Glomerular endothelial cell (primary cell): ENCODE measurements at places on chromosomes 6 and 20.

DNA sequence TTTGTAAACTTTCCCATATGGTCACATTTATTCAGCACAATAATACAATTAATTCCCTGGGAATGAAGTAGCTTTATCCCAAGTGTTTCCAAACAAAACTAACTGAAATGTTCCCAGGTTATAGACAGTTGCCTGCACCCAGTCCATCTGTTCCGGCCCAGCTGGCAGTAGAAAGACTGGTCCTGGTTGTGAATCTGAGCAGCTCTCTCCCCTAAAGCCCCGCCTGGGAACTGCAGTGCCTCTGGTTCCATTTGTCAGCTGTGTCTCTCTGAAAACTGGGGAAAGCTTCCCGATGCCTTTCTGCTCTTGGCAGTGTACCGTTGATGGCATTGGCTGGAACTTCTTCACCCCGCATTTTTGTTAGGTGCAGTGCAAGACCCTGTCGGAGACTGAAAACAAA is 8.7 kb downstream of the MTHFD1L start:
- no peak for DNase-seq

DNA sequence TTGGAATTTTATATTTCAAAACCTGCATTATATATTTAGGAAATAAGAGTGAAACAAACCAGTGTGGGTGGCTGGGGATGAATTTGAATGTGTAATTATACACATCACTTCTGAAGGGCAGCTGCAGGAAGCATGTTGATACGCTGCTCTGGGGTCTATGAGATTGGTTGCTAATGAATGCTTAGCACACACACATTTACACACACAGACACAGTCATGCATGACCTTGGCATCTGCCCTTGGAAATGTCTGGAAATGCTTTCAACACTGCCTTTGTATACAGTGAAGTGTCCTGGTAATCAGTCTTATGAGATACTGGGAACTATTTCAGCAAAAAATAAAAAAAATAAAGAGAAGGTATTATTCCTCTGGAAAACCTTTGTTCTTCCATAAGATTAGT is 83.4 kb downstream of the ELOVL4 start:
- DNase-seq = no peak

GRCh38 chr6:46734867-46735719 is at the start of gene PLA2G7:
Gene PLA2G7, minus strand, starts transcription at chr6:46735375. Its CDS starts 12,484 bp downstream, at chr6:46722891.
- no peak for DNase-seq

- no peak for DNase-seq
Measured at GRCh38 chr6:2767657-2768524, 2.7 kb downstream of the WRNIP1 start.

GRCh38 chr6:5204376-5204775 is 56.4 kb downstream of the LYRM4 start:
- DNase-seq = no peak

DNA sequence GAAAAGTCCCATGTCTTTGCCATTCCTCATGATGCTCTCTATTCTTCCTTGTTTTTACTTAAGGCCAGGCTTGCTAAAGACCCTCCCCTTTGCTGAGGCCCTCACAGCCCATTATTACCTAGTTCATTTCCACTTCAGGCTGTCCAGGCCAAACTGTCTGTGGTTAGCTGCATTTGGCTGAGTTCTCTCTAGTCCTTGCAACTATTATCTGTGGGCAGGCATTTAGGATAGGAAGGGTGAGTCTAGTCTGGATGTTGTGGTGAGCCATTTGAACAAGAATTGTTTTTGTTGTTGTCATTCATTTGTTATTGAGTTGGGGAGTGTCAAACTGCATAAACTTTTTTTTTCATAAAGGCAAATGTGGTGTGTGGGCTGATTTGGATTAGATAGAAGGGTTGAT is 182.4 kb downstream of the CD109 start:
- no peak for DNase-seq

DNA sequence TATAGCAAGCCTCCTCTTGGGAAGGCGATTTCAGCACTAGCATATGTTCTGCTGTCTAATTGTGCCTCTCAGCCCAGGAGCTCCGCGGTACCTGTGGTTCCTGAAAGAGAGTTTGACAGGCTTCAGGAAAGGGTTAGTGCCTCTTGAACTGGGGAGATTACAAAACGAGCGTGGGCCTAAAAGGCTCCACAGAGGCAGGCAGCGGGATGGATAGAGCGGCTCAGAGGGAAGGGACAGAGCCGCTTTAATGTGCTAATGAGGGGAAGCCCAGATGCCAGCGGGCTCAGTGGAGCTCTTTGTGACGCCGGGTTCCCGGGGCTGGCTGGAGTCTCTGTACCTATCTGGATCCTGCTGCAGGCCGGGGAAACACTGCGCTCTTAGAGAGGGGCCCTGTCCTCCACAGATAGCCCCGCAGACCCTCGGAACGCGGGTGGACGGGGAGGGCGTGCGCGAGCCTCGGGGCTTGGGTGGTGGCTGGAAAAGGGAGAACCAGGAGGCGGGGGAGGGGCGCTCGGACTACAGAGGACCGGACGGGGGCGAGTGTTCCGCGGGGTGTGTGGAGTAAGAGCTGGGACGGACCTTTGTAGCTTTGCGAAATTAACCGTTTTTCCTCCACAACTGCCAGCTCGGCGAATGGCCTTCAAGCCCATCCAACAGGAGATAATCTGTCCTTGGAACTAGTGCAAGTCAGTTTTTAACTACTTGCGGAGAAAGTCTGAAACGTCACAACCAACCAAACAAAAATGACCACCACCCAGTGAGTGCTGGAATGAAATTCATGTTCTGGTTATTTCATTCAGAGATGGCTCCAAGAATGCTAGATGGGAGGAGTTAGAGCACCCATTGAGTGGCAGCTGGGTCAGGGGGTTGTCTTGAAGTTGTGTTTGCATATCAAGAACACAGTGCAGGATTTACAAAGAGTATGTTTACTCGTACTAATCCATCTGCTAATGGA is 13.0 kb downstream of the SLC35F1 start:
- no peak for DNase-seq

GRCh38 chr6:24140591-24140990 is 14.6 kb downstream of the NRSN1 start:
- DNase-seq = no peak

DNA sequence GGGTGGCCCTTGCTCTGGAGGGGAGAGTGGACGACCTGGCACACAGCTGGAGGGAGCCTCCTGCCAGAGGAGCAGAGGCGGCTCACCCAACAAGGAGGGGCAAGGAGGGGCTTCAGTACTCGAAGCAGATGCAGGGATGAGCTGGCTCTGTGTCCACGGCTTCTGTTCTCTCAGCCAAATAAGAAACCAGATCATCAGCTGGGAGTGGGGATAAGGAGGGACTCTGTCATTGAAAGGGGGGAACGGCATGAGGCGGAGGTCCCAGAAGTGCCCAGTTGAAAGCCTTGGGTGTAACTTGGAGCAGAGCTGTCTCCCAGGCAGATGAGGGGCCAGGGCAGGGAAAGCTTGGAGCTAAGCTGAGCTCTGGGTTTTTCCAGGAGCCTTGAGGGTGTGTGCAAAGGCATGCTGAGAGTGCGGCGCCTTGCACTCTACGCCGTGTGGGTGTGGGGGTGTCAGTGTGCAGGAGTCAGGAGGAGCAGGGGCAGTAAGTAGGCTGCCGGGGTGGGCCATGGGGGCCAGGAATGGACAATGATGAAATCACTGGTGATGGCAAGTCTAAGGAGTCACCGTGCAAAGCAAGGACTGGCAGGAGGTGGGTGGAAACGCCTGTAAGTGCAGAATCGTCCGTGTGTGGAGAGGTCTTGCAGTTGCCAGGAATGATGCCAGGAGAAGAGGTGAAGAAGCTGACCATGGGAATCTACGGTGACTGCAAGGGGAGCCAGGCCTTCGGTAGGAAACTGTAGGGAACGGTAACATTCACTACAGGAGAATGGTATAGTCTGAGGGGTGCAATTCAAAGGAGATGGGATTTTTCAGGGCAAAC is 85.4 kb upstream of the FOXQ1 start:
- DNase-seq = no peak

GRCh38 chr6:106511288-106512047 is 117.8 kb downstream of the RTN4IP1 start:
- no peak for DNase-seq

DNA sequence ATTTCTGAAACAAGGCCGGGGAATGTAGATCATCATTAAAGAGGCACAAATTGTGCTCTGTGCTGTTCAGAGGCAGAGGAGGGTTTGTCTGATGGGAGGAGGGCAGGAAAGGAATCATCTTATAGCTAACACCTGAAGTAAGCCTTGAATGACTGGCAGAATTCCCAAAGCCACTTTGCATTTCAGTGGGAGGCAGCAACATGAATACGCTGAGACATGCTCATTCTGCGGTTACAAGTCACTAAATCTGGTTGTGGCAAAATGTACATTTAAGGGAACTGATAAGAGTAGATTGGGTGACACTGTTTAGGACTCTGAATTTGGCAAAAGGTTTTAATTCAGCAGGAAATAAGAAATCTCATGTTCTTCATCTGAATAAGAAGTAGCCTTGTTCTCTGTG is 4.4 kb upstream of the COL19A1 start:
- DNase-seq = no peak

- DNase-seq = no peak
Measured at GRCh38 chr6:7311917-7312615, 933 bp downstream of the SSR1 start.

- DNase-seq = no peak
Measured at GRCh38 chr6:161001421-161001820, 9.9 kb downstream of the MAP3K4 start.

DNA sequence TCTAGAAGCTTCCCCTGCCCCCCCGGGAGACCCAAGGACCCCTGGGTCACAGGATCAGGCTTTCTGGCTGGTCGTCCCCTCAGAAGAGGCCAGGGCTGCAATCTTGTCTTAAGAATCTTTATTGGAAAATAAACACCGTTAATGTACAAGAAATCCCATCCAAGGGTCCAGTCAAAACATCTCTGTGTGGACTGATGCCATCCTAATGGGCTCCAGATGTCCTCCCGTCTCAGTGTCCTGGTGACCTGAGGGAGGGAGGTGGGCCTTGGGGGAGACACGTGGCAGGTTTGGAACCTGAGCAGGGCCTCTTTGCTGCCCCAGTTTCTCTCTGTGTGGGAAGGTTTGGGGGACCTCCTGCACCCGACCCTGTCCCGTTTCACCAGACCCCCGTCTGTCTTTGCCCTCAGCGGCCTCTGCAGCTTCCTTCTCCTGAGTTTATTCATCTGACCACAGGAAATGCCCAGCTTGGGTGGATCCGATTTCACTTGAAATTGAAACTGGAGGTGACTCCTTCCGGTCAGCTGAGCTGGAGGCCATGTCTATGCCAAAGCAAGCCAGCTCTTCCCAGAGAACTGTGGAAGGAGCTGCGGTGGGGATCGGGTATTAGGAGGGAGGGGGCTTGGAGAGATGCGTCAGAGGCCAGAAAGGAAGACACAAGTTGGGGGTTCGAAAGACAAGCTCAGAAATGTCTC is 75.1 kb downstream of the SLC2A10 start:
- DNase-seq = no peak

- no peak for DNase-seq
Measured at GRCh38 chr6:111676383-111676782, 70.7 kb upstream of the TRAF3IP2 start.

DNA sequence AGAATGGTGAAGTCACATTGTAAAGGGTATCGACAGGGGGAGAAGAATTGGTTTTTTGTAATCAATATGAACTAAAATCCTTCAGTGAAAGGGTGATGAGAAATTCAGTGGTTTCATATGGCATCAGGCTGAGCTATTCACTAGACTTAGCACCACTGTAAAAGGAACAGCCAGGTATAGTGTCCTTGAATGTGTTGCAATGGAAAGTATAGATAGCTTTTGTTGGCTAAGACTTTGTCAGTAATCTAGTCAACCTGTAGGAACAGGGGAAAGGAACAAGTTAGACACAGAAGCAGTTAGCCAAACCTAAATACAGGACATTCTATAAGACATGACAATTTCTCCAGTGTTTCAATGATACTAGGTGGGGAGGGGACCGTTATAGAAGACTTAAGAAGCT is 172.6 kb upstream of the MOCS1 start:
- DNase-seq = no peak

DNA sequence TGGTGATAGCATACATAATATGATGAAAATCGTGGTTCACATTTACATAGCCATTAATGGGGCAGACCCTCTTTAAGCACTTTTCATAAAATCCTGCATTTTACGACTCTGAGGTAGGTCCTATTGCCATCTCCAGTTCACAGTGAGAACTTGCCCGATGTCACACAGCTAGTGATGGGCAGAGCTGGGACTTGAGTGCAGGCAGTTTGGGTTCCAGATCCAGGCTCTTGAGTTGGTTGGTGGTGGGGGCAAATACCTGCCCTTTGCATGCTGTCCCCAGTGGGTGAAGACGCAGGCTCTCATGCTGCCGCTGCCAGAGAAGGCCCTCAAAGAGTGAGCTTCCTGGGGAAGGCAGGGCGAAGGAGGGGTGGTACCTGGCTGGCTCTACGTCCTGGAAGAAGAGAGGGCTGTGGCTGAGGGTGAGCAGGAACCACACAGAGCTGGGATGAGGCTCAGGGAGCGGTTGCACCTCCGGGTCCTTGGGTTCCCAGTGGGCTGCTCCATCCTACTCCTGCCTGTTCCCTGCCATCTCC is 6.1 kb upstream of the BAK1 start:
- no peak for DNase-seq

- peak; percentile 89 for DNase-seq
Measured at GRCh38 chr20:45419188-45420091, 3.5 kb downstream of the PIGT start.

DNA sequence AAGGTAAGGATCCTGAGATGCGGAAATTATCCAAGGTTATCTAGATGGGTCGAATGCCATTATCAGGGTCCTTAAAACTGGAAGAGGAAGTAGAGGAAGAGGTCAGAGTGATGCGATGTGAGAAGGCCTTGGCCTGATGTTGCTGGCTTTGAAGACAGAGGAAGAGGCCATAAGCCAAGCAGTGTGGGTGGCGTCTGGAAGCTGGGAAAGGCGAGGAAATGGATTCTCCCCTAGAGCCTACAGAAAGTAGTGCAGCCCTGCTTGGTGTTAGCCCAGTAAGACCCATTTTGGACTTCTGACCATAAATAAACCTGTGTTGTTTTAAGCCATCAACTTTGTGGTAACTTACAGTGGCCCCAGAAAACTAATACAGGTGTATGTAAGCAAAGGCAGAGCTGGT is 2.0 kb downstream of the SRXN1 start:
- no peak for DNase-seq

GRCh38 chr6:43608310-43608763 is 20.7 kb downstream of the GTPBP2 start:
- DNase-seq = peak; percentile 68

DNA sequence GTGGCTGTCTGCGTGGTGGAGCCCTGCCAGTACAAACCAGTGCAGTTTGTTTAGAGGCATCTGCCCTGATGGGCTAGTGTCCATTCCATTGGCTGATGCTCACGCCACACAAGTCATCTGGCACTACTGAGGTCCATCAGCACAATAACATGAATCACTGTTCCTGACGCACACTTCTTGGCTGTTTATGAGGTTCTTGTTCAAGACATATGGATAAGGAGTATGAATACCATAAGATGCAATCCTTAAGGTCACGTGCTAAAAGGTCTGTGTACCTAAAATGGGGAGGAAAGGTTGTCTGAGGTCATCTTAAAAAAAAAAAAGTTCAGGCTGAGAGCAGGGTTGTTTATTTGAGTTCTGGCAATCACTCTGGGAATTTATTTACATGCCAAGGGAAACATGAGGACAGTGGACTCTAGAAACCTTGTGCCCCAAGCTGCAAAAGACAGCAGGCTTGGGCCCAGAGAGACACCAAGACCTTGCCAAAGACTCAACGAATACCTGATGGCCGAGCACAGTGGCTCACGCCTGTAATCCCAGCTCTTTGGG is 54.1 kb upstream of the SHLD1 start:
- no peak for DNase-seq

- no peak for DNase-seq
Measured at GRCh38 chr20:50346374-50347283, 156.0 kb downstream of the CEBPB start.
